NCI-H460 (cell line): ENCODE measurements at places on chromosomes 16 and 17.

DNA sequence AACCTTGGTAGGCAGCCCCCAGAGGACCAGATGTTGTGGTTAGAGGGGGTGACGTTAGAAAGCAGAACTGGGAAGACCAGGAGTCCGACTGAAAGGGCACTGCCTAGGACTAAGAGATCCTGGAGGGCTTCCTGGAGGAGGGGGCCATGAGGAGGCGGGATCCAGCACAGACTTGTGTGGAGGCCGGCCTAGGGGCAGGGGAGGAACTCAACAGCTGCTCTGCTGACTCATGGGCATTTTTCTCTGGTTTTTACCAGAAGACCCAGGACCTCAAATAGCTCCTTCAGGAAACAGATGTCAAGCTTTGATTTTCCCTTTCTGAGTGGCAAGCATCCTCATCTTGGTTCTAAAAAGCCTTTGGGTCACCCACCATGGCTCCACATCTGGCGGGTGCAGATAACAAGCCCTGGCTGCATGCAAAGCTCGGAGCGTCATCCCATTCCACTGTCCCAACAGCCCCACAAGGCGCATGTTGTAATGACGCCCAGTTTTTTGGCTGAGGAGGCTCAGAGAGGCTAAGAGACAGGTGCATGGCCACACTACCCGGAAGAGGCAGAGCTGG is 29.0 kb downstream of the IL21R start:
- no peak for DNase-seq

DNA sequence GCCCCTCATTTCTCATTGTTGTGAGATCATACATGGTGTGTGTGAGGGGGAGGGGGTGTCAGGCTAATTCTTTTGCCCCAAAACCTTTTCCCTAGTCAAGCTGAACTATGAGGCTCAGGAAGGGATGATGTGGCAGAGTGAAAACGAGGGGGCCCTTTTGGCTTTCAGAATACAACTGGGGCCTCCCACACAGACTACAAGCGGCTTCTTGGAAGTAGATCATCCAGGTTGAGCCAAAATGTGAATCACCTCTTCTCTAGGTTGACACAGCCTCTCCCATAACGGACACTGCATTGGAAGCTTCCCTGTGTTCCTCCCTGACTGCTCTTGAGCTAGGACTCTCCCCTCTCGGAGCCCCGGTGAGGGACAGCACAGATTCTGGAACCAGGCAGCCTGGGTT is 2.3 kb upstream of the ALKBH5 start:
- DNase-seq, result no peak

- DNase-seq, result no peak
Measured at GRCh38 chr16:26747760-26748159, 319.0 kb upstream of the C16orf82 start.

- DNase-seq, result no peak
Measured at GRCh38 chr16:77788181-77789084, at the start of gene VAT1L. TSS of gene VAT1L (plus strand) at chr16:77788564. CDS start at chr16:77788683, 119 bp downstream.

DNA sequence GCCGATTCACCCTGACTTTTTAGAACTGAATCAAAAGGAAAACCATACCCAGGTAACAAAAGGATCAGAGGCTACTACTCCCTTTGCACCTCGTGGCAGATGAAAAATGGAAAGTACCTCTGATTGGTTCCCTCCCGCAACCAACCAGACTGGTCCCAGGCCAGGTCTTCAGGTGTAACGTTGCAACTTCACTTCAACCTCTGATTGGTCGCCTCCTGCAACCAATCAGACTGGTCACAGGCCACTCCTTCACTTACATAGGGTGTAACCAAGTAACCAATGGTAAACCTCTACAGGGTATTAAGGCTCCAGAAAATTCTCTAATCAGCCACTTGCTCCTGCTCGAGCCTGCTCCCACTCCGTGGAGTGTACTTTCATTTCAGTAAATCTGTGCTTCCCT is 89.4 kb downstream of the ADCY9 start:
- no peak for DNase-seq

DNA sequence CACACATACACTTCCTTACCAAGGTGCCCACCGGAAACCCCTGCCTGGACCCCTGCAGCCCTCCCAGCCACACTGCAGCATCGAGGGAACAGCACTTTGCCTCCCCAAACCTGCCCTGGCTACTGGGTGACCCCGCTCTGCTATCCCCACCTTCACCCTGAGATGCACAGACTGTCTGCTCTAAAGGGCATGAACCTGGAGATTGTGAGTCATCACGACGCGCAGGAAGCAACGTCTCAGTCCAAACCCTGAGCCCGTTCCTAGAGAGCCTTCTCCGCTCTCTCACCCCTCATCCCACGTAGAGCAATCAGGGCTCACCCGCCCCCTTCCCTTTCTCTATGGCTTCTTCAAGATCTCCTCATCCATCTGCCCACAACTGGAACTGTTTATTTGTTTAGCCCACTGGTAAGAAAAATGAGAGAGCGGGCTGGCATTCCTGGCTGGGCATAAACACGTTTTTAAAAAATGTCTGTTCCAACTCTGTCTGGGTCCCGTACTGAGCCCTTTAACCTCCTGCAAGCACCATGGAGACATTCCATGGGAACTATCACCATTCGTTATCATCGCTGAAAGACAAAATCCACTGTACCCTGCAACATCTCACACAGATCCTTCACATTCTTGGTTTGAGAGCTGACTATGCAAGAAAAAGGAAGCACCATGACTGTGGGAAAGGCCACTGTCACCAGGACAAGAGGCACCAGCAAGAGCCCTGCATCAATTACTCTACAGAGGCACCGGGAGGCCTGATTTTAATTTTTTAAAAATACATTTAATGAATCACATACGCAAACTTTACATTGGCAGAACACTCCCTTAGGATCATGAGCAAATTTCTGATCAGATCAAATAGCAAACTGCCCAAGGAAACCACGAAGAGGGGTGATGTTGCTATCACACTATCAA is 28.2 kb downstream of the ZFHX3 start:
- DNase-seq, result peak; percentile 68

DNA sequence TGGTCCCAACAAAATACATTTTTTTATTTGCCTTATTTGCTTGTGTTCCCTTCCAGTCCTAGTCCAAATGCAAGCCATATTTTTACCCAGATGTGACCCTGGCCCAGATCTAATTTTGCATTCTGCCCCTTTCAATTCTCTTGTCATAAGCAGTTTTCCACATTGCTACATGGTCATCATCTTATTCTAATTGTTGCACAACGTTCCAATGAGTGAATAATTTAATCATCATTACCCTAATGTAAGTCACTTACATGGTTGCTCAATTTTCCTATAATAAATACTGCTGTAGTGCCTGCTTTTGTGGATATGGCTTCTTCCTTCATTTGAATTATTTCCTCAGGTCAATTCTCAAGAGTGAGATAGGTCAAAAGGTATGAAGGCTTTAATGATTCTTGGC is 12.8 kb downstream of the RSAD1 start:
- DNase-seq, result no peak

DNA sequence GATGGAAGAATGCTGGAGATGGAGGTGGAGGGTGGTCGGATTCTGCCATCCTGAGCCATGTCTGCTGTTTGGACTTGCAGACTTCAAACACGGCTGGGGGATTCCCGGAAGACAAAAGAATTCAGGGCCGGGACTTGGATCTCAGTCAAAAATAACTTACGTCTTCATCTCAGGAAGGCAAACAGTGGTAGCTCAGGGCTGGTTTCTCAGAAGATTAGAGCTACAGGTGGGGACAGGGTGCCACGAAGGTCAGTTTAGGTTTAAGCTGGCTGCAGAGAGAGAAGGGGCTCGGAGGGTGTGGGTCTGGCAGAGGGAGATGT is 4.3 kb upstream of the RHBDL3 start:
- no peak for DNase-seq

DNA sequence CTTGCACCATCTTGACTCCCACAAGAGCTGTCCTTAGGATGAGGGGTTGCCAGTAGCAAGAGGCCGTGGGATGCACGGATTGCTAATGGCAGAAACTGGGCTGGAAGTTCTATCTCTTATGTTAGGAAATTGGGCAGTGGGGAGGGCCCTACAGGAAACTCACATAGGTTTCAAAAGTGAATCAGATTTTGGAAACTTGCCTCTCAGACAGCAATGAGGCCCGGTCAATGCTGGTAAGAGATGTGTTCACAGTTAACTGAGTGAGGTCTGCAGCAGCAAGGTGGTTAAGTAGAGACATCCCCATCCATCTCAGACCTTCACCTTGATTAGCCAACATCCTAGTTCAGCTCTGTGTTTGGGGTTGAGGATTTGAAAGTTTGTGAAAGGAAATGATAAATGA is 164.7 kb downstream of the ABCA8 start:
- DNase-seq, result no peak

- no peak for DNase-seq
Measured at GRCh38 chr17:63659850-63660249, 37.6 kb downstream of the MAP3K3 start.

- DNase-seq, result peak; percentile 33
Measured at GRCh38 chr16:83533193-83533592, 274.6 kb upstream of the HSBP1 start.

- DNase-seq, result no peak
Measured at GRCh38 chr16:56688762-56689161, 6.5 kb downstream of the MT1X start.

DNA sequence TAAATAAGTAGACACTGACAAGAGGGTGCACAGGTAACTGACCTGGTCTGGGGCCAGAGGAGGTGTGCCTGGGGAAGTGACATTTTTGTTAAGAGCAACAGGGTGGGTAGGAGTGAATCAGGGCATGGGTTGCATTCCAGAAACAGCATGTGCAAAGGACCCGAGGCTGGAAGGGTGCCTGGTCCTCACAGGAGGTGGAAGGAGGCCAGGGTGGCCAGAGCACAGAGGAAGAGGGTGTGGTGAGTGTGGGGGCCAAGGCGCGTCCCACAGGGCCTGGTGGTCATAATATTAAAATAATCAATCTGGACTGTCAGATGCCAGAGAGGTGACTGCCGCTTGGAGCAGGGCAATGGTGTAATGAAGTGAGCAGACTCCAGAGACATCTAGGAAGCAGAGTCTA is 14.3 kb downstream of the ARHGAP23 start:
- DNase-seq, result no peak

GRCh38 chr17:36727577-36727976 is 126.2 kb downstream of the MRM1 start:
- DNase-seq, result no peak

DNA sequence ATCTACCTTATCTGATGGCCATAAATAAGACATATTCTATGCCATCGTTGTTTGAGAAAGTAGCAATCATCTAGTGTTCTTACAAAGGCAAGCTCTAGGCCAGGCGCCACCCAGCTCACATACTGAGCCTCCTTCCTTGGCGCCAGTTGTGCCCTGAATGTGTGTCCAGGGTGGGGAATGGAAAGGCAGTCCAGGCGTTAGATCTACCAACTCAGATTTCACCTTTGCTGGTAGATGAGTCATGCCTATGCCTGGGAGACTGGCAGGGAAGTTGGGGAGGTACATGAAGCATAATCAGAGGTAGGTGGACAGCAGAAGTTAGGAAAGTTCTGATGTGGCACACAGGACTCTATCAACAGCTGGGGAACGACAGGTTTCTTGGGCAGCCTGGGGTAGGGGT is 23.6 kb downstream of the SDR42E1 start:
- no peak for DNase-seq
